Stimulated activated CD8-positive, alpha-beta memory T cell treated with anti-CD3 and anti-CD28 coated beads, Interleukin-4, amount 100 ng/mL, for 4 hours (primary cell): ENCODE measurements at places on chromosomes 2 and 18.

DNA sequence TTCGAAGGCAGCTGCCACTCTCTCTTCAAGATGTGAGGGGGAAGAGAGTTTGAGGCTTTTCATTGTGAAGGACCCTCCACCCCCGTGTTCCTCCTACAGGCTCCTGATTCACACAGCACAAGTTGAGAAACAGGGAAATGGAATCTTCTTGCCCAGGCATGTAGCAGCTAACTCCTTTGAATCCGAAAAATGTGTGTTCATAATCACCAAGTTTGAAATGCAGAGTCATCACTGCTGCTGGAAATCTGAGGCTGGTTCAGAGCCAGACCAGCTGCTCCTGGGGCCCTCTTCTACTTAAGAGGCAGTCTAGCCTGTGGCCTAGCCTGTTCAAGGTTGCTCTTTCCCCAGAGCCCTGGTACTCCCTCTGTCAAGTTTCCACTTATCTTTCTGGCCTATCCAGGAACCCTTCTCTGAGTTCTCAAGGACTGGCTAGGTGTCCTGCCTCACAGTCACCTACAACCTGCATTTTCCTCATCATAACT lies 166.4 kb downstream of the TMEM247 start:
- no peak for DNase-seq

- no peak for DNase-seq
Measured at GRCh38 chr18:13323186-13323585, 104.6 kb downstream of the LDLRAD4 start.

- DNase-seq: no peak
Measured at GRCh38 chr2:2660789-2661355, 329.8 kb upstream of the MYT1L start.

GRCh38 chr2:65281627-65282351 lies 54.2 kb downstream of the ACTR2 start:
- DNase-seq: no peak

DNA sequence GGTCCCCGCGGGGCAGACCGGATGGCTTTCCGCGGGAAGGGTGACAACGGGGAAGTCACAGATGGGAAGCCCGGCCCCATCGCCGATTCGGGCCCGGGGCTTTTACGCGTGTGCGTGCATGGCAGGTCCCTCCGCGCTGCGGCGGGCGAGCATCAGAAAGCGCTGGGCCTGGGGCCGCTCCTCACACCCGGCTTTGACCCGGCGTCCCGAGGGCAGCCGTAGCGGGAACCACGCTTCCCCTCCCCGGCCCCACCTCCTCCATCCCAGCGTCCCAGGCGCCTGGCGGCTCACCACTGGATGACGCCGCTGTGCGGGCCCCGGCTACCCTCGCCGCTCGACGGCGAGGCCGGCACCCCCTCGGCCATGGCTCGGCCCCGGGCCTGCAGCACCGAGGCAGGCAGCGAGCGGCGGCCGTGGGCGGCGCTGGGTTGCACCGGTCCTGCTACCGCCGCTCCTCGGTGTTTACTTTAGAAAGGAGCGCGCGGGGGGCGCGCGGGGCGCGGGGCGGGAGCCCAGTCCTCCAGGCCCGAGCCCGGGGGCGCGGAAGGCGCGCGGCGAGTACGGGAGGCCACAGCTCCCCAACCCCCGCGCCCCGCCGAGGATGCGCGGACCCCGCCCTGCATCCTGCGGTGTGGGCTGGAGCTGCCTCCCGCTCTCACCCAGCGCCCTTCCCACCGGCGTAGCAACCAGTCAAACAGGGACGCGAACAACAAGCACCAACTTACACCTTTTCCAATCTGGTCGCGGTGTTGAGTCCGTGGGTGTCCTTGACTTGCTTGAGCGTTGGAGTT lies 806 bp downstream of the RFX8 start:
- DNase-seq: no peak

GRCh38 chr2:120828829-120829632 lies 93.4 kb downstream of the GLI2 start:
- DNase-seq: no peak

GRCh38 chr2:237569896-237570295 lies 3.5 kb downstream of the PRLH start:
- DNase-seq: no peak

- no peak for DNase-seq
Measured at GRCh38 chr2:205689820-205690219, 7.5 kb downstream of the NRP2 start.

DNA sequence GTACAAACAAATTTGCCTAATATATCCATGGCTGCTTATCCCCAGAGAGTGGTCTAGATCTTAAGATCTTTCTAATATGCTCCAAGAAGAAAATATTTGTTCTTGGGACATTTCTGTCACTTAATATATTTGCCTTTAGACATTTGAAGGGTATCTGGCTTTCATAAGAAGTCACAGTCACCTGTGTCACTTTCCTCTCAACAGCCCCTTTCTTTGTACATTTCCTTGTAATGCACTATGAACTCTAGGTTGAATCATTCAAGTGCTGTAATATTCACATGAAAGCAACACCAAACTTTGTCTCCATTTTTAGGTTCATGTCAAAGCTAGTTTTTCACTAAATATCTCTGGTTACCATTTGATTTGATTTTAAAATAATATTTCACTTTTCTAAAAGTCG lies 41.4 kb upstream of the NABP1 start:
- no peak for DNase-seq

DNA sequence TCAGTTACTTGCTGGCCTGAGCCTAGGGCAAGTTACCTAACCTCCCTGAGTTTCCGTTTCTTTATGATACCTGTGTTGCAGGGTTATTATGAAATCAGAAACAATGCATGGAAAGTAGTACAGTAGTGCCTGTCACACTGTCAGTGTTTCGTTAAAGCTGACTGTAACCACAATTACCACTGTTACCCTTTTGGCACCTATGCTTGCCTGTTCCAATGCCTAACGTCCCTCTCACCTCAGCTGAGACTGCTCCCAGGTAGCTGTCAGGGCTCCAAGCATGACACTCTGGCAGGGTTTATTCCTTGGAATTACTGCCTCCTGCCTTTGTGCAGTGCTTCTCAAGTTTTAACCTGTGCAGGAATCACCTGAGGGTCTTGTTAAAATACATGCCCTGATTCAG lies 135.2 kb upstream of the RBMS1 start:
- no peak for DNase-seq

DNA sequence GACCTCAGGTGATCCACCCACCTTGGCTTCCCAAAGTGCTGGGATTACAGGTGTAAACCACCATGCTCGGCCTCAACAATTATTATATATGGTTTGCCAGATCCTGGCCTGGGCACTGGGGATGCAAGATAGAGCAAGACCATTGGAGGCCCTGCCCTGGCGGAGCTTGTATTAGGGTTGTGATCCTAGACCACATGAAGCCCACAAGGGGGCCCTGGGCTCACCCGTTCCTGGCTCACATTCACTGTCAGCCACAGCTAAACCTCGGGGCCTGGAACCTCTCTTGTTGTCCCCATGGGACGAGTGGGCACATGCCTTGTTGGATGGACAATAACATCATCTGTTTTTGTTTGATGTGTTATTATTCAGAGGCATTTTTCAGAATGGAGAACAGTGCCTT lies 14.9 kb downstream of the HPCAL1 start:
- DNase-seq: no peak

DNA sequence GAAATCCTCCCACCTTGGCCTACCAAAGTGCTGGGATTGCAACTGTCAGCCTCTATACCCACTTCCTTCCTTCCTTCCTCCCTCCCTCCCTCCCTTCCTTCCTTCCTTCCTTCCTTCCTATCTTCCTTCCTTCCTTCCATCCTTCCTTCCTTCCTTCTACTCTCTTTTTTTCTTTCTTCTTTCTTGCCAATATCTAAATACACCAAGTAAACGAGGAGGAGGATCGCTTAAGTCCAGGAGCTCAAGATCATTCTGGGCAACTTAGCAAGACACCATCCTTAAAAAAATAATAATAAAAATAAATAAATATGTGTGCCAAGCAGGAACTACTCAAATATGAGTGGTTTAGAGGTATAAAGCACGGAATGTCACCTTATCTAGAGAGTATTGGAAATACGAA lies 249.4 kb upstream of the TRIB2 start:
- no peak for DNase-seq

DNA sequence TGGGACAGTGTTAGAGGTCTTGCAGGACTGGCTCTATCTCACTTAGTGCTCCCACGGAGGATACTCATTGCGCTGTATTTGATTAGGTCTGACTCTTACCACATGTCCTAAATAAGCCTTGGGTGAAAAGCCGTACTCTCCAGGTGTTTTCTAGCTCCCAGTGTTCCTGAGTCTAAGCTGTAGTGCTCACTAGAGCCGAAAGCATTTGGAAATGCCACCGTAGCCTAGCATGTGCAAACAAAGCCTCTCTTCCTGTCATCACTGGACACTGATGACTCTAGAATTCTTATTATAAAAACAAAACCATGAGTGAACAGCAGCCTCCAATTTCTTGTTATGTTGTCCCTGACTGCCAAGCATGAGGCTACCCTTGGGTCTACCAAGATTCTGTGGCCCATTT lies 206.2 kb downstream of the TPGS2 start:
- DNase-seq: no peak

DNA sequence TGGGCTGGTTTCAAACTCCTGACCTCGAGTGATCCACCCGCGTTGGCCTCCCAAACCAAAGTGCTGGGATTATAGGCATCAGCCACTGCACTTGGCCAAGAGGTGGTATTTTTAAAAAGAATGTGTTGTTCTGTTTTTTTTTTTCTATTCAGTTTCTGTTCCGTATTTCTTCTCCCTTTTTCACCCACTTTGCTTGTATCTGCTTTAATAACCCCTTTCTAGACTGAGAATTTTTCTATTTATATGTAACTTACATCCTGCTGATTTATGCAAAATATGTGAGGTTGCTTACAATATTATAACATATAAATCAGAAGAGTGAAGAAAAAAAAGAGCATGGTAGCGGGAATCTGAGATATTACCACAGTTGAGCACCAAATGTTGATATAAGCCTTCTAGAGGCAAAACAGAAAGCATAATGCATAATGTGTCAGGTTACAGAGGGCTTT lies 17.2 kb upstream of the LYPD6B start:
- no peak for DNase-seq

GRCh38 chr18:39959839-39960238 lies 1995.2 kb upstream of the PIK3C3 start:
- DNase-seq: no peak

DNA sequence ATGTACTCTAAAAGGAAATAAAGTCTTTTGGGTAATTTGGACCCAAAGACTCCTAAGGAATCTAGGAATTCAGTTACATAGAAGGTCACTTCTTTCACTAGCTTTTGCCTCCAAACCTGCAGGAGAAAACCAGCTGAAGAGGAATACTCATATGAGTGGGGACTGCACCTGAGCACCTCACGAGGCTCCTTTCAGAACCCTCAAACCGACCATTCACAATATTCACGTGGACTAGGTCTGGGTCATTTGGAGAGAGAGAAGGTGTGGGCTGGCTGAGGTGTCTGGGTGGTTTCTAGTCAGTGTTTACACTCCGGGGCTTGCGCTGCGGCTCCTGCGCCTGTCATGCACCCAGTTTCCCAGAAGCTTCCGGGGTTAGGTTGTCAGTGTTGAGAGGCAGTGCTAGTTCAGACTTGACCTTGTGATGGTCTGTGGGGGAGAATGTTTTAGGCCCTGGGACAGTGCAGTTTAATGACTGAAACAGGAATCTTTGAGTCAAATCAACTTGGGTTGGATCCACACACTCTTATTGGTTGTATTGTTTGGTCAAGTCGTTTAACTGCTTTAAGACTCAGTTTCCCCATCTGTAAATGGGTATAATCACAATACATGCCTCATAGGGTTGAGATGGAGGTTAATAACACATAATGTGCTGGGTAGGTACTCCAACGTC lies 78.4 kb downstream of the LIMS1 start:
- no peak for DNase-seq

- no peak for DNase-seq
Measured at GRCh38 chr2:100365434-100365833, 43.1 kb upstream of the LONRF2 start.

- no peak for DNase-seq
Measured at GRCh38 chr2:207284556-207285472, 119.1 kb upstream of the KLF7 start.

DNA sequence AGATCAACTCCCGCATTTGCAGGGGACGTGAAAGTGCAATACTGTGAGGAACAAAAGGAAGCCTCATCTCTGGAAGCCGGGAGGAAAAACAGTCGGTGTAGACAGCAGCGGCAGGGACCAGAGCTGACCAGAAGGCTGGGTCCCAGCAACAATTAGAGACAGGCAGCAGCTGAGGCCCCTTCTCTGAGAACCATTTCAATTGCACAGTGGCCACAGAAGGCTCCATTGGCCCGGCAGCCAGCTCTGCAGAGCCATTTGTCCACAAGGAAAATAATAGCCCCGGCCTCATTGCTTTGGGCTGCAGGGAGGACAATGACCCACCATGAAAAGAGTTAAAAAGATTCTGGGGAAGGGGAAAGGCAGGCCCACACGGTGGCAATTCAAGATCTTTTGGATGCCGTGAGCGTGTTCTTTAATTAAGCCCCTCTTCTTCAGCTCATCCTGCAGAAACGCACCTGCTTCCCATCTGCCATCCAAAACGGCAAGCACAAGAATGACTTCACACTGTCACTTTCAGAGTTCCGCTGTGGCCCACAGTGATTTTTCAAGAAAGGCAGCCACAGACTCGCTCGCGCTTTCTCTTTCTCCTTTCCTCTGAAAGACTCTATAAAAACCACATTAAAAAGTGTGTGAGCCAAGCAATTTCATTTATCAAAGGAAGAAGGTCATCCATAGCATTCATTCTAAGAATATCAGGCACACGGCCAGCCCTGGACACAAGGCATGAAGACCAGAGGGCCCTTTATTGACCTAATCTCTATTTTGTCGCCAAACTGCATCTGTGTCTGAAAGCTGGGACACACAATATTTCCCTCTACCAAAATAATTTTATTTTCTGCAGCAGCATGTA lies 293.6 kb downstream of the SOX11 start:
- no peak for DNase-seq

DNA sequence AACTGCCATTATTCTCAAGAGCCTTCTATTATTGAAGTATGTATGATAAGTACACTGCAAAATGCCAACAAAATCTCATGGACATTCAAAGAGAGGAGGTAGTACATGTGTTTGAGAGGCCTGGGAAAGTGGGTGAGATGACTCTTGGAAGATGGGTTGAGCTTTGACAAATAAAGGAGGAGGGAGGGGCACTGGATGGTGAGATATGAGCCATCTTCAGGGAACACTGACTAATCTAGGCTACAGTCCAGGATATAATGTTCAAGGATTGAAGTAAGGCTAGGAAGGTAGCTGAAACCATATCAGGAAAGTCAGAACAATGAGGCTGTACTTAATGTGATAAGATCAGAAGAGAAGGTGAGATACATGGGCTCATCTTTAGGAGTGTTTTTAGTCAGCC lies 559.7 kb downstream of the ZEB2 start:
- DNase-seq: no peak

DNA sequence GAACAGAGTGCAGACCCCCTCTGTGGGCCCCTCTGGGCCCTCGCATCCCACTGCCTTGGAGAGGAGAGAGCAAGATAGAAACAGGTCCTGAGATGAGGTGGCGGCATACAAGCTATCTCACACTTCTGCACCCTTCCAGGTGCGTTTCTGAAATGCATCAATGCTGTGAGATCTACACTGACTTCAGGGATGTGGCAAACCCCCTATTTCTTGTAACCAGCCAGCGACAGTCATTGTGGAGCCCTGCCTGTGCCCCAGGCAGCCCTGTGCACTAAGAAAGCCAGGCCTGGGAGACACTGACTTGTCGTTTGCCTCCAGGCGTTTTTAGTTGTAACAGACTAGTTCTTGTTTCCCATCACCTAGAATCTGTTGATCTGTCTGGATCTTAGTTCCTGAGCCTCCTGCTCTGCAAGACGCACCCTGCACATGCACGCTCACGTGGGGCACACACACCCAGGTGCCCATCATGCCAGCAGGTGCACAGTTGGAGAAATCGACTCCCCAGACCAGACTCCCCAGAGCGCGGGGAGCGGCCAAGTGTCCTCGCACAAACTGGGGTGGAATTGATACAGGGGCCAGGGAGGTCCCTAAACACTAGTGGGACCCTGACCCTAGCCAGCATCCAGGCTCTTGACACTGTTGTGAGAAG lies 238.0 kb downstream of the FAM210A start:
- no peak for DNase-seq
